ENCODE measurements at places on chromosomes 2 and 18.

DNA sequence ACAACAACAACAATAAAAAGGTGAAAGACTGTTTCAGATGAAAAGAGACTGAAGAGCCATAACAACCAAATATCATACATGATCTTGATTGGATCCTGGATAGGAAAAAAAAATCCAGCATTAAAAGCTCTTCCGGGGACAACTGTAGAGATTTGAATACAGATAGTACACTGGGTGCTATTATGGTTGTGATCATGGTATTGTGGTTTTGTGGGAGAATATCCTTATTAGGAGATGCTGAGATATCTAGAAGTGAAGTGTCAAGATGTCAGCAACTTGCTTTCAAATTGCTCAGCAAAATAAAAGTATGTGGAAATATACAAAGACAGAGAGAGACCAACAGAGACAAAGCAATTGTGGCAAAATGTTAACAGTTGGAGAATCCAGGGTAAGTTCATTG lies 15.5 kb upstream of the SPATA3 start:
- DNase-seq: no peak

- peak; percentile 60 for DNase-seq
Observed at GRCh38 chr2:165572151-165572550, 102.7 kb downstream of the CSRNP3 start.

DNA sequence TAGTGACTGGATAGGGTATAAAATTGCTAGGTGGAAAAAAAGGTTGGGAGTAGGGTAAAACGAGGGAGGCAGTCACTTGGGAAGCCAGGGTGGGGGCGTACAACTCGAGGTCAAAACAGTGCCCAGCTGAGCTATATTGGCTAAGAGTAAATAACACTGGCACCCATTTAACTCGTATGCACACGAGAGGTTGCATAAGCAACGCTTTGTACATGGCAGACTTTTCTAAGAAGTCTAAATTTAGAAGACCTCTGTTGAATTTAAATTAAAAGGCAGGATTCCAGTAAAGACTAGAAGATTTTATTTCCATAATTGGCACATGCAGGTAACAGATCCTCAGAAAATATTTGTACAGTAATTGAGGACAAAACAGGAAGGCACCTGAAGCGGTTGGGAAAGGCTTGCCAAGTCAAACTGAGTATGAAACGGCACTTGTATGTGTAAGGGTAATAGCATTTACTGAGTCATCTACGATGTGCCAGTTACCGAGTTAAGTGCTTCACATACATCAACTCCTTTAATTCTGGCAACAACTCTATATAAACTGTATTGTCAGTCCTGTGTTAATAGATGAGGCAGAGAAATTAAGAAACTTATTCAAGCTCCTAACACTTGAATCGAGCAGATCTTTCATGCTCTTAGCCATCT lies 1.4 kb upstream of the MALT1 start:
- DNase-seq: no peak

DNA sequence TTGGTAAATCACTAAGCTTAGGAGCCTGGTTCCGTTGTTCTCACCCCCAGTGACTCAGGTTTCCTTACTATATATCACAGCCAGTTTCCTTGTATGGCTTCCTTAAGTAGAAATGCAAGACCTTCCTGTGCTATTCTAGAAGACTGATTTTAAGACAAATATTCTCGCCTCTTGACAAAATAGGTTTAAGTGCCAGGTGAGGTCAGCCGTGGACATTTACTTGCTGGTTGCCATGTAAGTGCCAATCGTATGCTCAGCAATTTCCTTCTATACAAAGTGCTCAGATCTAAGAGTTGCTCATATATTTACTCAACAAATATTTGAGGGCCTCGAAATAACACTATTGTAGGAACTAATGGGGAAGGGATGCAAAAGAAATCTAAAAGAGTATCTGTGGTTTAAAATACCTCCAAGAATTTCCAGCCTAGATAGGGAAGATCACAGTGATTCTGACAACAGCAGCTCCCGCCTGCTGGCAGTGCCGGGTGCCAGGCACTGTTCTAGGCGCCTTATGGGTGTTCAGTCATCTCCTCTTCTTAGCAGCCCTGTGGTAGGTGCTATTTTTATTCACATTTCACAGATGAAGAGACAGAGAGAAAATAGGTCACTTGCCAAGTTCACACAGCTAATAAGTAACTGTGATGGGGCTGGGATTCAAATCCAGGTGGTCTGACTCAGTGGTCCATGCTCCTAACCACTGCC lies 95.3 kb upstream of the B3GNT7 start:
- DNase-seq: no peak

GRCh38 chr2:181394741-181395437 lies 62.3 kb upstream of the ITGA4 start:
- DNase-seq: no peak

- DNase-seq: no peak
Observed at GRCh38 chr2:18247282-18248110, 313.0 kb downstream of the RDH14 start.

- peak; percentile 91 for DNase-seq
Observed at GRCh38 chr2:131105156-131105949, at the start of gene PLEKHB2. TSS of gene PLEKHB2 (plus strand) at chr2:131105336. CDS start at chr2:131120942, 15,606 bp downstream.

Measured in putamen (tissue), 1 donor.